ENCODE measurements at places on chromosomes 4 and X.

DNA sequence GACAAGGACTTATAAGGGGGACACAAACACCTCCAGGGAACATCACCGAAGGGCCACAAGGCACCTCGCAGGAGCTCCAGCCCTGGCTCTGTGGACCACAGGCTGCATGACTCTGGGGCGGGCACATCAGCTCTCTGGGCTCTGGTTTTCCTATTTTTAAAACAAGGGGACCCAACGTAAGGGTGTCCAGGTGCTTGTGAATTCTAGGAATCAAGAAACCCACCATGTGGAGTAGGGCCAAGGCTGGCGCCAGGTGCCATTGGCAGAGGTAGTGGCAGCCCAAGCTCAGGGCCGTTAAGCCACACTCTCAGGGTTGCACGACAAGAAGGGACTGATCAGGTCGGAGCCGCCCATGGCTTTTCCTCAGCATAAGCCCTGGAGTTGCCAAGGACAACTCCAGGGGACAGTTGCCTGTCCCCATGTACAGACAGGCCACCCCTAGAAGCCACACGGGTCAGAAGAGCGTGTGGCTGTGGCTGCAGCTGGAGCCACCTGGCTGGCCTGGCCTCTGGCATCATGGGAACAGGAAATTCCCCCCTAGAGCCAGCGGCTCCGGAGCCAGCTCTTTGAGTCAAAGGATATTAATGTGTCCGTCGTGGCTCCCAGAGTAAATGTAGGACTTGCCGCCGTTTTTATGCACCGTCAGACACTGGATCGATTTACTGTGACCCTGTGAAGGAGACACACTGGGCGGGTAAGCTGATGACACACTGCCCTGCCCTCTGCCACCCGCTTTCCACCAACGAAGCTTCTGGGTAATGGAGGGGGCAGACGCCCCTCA, 32.5 kb downstream of the WDR1 start:
- no peak for DNase-seq

DNA sequence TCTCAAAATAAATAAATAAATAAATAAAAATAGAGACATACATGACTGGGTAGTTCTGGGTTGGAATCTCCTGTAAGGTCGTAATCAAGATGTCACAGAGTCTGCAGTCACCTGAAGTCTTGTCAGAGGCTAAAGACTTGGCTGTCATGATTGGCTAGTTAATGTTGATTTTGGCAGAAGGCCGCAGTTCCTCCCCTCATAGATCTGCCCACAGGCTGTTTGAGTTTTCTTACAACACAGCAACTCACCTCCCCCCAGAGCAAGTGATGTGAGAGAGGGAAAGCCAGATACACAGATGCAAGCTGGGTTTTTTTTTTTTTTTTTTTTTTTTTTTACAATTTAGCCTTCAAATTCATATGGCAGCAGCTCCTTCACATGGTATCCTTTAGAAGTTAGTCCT, 36.4 kb upstream of the BMPR1B start:
- DNase-seq = no peak

GRCh38 chr4:141026900-141027299, 106.4 kb downstream of the RNF150 start:
- DNase-seq = no peak

- DNase-seq = no peak
Measured at GRCh38 chr4:81648576-81649275, 177.0 kb upstream of the RASGEF1B start.

DNA sequence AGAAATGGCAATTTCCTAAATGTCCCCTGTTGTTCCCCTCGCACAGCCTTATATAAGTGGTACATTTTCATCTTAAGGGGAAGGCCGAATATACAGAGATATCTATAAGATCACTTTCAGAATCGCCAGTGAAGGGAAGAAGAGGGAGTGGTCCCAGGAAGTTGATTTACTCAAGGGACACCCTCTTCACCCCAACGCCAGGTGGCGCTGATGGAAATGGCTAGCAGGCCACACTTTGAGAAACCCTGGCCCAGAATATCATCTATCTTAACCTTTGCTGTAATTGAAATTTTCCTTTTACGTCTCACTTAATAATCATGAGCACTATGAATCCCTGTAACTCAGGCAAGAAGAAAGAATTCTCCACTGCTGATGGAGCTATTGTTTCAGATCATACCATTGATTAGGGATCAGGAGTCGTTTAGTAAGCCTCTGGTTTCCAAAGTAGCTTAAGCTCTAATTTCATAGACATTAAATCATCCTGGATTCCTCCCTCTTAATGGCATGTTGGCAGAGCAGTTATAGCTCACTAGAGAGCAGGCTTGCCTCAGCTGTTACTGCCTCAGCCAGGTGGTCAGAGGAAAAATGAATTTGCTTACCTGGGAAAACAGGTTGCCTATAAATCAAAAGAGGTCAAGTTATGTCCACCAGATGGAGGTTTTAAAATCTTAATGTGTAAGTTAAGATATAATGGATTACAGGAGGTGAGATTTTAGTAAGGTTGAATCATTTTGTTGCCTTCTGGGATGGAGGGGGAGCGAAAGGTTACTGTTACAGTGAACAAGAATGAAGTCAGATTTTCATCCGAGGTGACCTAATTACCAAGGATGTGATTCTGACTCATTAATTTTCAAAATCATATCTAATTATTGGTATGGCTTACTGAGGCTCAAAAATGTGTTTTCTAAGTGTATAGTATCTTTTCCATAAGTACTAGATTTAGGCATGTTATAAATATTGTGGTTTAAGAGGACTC, 941.2 kb upstream of the TENM3 start:
- peak; percentile 57 for DNase-seq
